Caudate nucleus (tissue), 63 donors: ENCODE measurements at places on chromosomes 12 and 14.

GRCh38 chr12:65081496-65081895 is 39.6 kb downstream of the WIF1 start:
- no peak for DNase-seq

DNA sequence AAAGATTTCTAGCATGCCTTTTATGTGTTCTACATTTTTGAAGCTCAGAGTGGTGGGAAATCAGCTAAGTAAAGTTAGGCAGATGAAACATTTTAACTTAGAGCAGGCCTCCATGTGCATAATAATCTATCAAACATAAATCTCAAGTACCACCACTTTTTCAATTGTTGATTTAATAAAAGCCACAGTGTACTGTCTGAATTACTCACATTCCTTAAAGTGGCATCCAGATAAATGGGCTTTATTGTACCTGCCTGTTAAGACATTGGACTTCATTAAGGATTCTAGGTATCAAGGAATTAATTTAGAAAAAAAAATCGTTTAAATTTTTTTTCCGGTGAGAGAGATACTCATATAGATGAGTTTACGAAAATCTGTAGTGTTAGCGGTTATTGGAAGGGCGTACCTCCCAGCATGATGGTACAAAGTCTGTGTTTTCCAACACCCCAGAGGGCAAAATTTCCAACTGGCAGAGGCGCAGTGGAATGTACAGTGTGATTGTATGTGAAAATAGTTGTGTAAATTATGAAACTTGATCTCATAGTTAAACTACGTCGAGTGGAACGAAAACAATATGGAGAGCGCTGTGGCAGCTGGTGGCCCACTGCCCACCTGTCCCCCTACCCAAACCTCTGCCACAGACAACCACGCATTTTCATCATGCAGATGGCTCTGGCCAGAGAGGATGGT is 25.0 kb downstream of the ELK3 start:
- no peak for DNase-seq

DNA sequence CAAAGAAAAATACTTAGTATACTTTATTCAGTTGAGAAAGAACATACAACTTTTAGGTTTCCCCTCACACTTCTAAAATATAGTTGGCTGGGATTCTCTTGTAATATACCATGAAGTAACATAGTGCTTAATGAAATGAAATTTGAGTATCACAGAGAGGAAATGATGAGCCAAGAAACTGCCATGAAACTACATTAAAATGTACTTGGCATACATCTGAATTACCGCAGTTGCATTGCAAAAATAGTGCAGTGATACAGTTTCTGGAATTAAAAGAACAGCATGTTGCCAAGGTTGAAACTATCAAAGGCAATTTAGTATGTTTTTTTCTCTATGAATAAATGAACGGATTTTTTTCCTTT is 389.2 kb downstream of the TMEM117 start:
- DNase-seq = no peak

- DNase-seq = no peak
Observed at GRCh38 chr12:118307069-118307954, 65.4 kb downstream of the TAOK3 start.

- no peak for DNase-seq
Observed at GRCh38 chr12:6935371-6936193, 7.8 kb downstream of the ATN1 start.

- DNase-seq = no peak
Observed at GRCh38 chr12:10366875-10367274, 23.0 kb downstream of the KLRK1 start.

GRCh38 chr12:180445-180844 is 33.5 kb downstream of the SLC6A12 start:
- no peak for DNase-seq

DNA sequence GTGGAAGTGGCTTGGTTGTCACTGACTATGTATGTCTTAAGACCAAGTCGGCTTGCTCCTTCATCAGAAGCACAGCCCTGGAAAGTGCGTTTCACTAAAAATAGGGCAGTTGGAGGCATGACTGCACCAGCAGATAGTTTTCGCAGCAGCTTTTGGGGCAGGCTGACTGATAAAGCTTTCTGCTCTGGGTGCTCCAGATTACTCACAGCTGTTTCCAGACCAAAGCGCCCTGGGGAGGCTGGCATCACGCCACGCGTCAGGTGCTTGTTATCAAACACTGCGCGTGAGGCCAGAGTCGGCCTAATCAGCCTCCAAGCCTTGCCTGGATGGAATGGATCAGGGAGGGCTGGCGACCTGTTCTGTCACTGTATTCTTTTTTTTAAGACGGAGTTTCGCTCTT is 13.3 kb upstream of the LRRC10 start:
- no peak for DNase-seq

- no peak for DNase-seq
Observed at GRCh38 chr12:121162985-121163384, 30.3 kb downstream of the P2RX7 start.

DNA sequence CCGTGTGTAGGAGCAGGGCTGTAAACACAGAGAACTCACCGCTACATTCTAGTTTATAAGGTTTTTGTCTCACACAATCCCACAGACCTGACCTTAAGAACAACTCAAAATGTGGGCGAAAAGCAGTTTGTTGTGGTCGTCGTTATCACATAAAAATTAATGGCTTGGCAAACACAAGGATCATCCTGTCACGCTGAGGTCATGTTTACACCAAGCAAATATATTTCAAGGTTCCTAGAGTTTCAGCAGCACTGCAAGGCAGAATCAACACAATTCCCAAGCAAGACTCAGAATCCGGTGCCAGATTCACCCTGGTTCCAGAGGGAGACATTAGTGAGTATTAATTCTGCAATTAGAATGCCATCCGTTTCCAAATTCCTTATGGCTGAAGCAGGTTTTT is 30.1 kb upstream of the MAP1LC3B2 start:
- DNase-seq = no peak

DNA sequence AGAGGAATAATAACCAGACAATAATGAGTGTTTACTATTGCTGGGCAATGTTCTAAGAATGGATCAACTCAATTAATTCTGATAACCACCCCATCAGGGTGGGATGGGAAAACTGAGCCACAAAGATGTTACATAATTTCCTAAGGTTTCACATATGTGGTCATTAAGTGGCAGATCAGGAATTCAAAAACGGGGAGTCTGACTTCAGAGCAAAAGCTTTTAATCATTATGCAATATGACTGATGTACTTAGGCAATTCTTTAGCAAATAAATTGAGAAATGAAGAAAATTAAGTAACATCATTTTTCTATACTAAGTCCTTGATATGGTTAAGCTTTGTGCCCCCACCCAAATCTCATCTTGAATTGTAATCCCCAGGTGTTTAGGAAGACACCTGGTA is 53.4 kb downstream of the PLCZ1 start:
- DNase-seq = no peak

DNA sequence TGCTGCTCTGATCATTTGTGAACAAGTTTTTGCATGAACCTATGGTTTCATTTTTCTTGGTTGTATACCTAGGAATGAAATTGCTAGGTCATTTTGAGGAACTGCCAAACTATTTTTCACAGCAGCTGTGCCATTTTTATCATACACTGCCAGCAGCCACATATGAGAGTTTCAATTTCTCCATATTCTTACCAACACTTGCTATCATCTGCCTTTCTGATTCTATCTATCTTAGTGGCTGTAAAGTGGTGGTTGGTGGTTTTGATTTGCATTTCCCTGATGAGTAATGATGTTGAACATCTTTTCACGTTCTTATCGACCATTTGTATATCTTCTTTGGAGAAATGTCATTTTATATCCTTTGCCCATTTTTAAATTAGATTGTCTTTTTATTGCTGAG is 146.1 kb downstream of the C12orf75 start:
- no peak for DNase-seq

DNA sequence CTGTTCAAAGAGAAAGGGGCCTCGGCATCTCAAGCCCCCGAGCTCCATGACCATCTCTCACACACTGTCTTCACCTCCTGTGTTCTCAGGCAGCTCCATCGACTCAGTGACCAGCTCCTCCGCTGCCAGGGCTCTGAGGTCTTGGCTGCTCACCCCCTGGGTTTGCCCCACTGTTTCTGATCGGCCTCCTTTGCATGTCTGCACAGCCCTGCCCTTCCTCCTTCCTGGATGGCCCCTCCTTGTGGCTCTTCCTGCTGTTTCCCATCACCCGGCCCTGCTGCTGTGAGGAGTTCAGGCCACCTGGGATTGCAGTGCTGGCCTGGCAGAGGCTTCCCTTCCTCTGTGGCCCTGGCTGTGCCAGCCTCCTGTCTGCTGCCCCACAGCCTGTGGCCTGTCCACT is 38.1 kb upstream of the PIWIL1 start:
- no peak for DNase-seq

GRCh38 chr14:22448035-22448904 is 140.8 kb downstream of the DAD1 start:
- DNase-seq = no peak

GRCh38 chr12:40634517-40635131 is 57.6 kb upstream of the CNTN1 start:
- no peak for DNase-seq

DNA sequence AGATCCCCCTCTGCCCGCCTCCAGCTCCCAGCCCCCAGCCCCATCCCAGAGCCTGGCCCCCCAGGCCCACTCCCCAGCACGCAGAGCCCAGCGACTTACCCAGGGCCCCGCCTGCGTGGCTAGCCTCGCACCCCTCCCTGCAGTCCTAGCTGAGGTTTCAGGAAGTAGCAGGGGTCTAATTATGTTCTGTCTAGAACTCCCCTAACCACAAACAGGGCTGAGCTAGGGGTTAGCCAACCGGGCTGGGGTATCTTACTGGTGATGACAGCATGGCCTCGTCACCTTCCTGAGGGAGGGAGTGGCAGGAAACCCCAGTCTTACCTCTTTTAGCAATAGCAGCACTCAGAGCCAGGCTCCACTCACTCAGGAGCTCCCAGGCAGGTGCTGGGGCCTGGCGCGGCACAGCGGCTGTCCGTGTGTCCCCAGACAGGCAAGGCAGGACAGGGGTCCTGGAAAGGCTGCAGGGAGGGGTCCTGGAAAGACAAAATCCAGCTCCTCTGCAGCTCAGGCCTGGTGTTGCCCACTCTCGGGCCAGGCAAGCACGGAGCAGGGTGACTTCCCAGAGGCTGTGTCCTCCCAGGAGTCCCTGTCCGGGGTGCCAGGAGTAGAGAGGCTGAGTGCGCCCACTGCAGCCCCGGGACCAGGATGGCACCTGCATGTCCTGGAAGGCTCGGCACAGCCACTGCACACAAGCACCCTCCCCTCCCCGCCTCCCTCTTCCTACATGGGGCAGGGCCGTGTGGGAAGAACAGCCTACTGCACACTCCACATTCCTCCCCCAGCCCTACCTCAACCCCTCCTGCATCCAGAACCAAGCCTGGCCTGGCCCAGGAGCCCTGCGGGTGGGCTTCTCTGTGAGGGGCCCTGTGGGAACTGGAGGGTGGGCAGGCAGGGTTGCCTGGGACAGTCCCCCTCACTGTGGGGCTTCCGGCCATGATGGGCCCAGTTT is at the start of gene GPR132:
Gene GPR132 (minus strand): TSS at position 151 of the 949 bp plus-strand sequence. CDS start 10,010 bp downstream, outside the sequence.
- DNase-seq = no peak

- DNase-seq = no peak
Observed at GRCh38 chr14:53788566-53788965, 168.1 kb downstream of the BMP4 start.
